IPS-NIHi11 (cell line): ENCODE measurements at places on chromosomes 1 and 21.

DNA sequence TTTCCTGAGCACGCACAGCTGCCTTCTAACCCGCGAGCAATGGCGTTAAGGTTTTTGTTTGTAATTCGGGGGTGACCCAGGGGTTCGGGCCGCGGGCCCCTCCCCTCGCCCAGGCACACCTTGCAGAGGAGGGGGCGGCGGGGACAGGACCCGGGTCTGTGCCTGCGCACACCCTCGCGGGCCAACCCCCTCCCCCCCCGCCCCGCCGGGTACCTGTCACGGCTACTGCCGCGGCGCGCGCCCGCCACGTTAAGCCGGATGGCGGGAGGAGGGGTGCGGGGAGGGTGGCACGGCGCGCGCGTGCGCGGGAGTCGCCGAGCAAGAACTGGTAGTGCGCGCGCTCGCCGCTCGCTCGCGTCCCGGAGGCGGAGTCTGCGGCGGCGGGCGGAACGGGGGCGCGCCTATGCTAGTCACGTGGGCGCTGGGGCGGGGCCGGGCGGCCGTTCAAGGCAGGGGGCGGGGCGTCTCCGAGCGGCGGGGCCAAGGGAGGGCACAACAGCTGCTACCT is at the start of gene TPTE:
Gene TPTE (plus strand): TSS at position 493 of the 508 bp plus-strand sequence. CDS start 17,141 bp downstream, outside the sequence.
- DNase-seq, result no peak

DNA sequence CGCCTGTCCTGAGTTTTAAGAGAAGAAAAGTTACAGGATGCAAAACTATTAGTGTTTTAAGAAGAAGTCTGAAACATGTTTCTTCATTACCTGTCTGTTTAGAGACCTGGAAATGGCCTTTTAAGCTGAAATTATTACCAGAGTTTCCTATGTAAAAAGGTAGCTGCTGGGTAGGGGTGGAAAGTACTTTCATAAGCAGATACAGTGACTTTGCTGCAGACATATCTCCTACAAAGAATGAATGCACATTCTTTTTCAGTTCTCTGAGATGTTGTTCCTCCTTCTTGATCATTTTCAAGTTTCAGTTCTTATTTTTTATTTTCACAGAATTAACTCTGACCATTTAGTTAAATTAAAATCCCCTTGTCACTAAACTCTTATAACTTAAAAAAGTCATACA is 1329.6 kb downstream of the KCNT2 start:
- DNase-seq, result no peak

- no peak for DNase-seq
Measured at GRCh38 chr1:59871746-59872145, 54.8 kb downstream of the CYP2J2 start.

- no peak for DNase-seq
Measured at GRCh38 chr1:170221495-170221894, 75.7 kb downstream of the NTMT2 start.

- no peak for DNase-seq
Measured at GRCh38 chr21:36613059-36613458, 85.9 kb upstream of the SIM2 start.

DNA sequence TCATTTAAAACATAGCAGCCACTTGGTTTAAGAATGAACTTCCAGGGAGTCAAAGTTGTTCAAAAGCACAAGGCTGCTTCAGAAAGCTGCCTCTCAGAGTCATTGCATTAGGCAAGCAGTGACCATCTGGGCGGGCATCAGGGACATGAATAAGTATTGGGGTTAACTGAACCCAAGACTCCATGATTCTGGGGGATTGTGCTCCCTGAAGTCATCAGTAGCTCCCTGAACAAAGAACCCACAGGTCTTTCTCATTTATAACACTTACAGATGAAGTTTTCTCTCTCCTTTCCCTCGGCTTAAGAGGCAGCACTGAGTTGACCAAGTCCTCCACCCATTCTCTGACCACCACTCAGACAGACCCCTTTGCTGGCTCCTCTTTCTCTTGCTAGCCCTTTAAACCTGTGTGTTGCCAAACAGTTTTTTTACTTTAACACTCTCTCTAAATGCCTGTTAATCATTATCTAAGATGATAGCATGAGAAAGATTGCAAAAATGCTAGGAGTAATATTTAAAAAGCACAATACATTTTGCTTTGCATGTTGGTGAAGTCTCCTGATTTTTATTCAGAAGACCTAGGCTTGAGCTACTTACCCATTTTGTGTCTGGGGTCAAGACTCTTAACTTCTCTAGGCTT is 77.0 kb upstream of the ARHGAP29 start:
- no peak for DNase-seq

GRCh38 chr1:58451560-58452191 is 94.8 kb downstream of the OMA1 start:
- no peak for DNase-seq

GRCh38 chr1:33163621-33164519 is 18.0 kb downstream of the TRIM62 start:
- peak; percentile 62 for DNase-seq

GRCh38 chr1:9643351-9644256 is 7.9 kb upstream of the PIK3CD start:
- no peak for DNase-seq

GRCh38 chr1:211469938-211470529 is 21.9 kb downstream of the RD3 start:
- DNase-seq, result peak; percentile 86

DNA sequence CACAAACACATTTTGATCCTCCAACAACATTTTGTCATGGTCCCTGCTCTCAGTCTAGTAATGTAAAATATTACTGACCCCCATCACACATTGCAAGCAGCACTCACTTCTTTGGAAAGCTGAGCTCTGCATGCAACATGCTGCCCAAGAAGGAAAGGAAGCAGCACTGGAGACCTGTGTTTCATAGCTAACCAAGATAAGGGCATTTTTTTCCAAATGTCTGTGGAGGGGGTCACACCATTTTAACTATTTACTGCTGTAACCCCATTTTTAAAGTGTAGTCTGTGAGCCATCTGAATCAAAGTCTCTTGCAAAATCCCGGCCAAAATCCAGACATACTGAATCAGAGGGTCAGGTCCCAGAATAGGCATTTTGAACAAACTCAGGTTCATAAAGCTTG is 4.5 kb upstream of the RASSF5 start:
- DNase-seq, result no peak

DNA sequence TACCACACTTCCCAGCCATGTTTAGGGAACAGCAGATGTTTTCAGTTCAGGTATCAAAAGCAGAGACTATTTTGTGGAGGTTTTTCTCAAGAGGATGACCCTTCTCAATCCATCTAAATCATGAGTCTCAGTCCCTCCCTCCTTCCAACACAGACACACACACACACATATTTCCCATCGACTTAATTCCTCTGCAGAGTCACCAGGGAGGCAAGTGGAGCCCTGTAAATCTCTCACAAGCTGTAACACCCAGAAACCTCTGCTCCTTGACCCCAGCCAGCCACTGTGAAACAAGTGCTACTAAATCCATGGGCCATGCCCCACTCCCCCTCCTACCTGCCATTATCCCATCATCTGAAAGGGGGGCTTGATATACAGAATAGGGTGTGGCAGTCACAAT is 10.6 kb upstream of the KCND3 start:
- DNase-seq, result no peak

DNA sequence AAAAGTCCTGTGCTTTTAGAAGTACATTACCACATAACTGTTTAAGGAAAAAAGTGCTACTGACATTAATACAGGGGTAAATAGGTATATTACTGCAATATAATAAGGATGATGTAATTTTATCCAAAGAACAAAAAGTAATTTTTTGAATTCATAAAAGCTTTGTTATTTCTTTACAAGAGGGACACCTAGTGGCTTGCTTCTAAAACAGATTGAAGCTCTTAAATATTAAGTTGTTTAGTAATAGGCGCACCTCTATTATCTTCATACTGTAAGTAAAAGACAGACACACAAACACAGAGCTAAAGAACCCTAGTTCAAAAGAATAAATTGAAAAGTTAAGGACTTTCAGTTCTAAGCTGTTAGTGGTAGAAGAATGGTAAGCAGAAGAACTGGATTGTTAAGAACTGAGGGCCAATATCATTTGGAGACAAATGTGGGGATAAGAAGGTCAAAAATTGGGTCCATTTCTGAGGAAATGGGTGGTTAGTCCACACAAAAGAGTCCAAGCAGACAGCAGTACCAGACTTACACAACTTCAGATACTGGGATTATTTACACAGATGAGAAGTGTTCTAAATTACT is 15.4 kb downstream of the ZNHIT6 start:
- DNase-seq, result no peak

- DNase-seq, result no peak
Measured at GRCh38 chr1:115560027-115560426, 81.7 kb upstream of the VANGL1 start.

DNA sequence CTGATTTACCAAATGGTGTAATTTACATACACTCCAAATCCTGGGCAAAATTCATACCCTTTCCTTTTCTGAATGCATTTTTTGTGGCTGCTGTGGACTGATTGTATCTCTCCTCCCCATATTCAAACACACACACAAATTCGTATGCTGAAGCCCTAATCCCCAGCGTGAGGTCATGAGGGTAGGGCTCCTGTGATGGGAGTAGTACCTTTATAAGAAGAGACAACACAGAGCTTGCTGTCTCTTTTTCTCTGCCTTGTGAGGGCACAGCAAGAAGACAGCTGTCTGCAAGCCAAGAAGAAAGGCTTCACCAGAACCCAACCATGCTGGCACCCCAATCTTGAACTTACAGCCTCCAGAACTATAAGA is 24.4 kb downstream of the DUSP10 start:
- no peak for DNase-seq

DNA sequence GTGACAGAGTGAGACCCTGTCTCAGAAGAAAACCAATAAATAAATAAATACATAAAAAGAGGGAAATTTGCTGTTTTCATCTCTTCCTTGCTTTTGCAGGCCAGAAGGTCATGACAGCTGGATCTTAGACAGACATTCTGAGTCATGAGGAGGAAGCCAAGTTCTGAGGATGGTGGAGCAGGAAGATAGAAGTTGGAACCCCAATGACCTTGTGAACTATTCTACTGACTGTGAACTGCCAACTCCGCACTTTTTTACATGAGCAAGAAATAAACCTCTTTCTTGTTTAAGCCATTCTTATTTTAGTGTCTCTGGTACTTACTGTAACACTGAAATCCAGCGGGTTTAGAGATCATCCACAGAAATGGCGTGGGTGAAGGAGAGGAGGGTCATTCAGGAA is 8.5 kb downstream of the CD84 start:
- no peak for DNase-seq

DNA sequence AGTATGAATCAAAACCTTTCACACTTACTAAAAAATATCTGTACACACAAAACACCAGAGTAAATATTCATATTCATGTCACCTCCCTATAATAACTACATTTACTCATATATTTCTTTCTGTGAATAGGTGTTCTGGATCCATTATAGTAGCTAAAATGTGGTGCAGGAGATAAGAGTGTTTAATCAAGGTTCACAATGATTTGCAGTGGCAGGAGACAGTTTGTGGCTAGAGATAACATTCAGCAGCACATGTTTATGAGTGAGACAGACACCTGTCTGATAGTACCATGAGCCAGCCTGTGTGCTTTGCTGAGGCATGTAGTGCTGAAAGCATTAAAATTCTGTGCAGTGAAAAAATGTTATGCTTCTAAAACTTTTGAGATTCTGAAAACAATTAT is 410.3 kb downstream of the SRGAP2C start:
- no peak for DNase-seq

GRCh38 chr1:27037518-27037917 is 24.9 kb upstream of the TENT5B start:
- DNase-seq, result no peak

GRCh38 chr1:87389011-87389410 is 60.3 kb downstream of the LMO4 start:
- no peak for DNase-seq
